ENCODE measurements at places on chromosomes 5 and 9.

DNA sequence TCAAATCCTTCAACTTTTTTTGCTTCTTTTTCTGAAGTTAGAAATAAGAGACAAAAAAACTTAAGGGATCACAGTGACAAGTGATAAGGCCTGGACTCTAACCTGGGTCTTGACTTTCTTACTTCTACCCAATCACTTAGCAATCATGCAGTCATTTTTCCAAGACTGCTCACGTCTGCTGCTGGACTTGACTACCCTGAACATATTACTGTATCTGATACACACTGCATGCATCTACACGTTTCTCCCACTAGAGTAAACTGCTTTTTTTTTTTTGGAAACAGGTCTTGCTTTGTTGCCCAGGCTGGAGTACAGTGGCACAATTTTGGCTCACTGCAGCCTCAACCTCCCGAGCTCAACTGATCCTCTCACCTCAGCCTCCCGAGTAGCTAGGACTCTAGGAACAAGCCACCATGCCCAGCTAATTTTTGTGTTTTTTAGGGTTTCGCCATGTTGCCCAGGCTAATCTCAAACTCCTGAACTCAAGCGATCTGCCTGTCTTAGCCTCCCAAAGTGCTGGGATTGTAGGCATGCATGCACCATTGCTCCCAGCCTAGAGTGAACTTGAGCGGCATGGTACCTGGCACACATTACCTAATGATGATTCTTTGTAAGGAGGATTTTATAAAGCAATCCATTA lies 7.4 kb downstream of the PLIN2 start:
- DNase-seq = no peak

DNA sequence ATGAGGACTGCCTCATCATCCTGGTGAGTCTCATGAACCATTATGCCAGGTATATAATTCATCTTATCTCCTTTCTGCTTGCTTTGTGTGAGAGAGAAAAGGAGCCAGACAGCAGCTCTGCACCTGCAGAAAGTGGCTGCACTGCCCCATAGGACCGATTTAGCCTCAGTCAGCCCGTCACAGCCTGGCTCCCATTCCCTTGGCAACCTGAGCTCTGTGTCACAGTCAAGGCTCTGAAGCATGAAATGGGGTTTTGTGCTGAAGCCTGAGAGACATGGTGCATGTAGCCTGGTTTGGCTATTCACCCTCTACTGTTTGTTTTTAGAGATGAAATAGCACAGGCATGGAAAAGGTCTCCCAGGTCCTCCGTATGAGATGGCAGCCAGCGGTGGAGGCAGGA lies 198.3 kb downstream of the KCTD16 start:
- DNase-seq = no peak

DNA sequence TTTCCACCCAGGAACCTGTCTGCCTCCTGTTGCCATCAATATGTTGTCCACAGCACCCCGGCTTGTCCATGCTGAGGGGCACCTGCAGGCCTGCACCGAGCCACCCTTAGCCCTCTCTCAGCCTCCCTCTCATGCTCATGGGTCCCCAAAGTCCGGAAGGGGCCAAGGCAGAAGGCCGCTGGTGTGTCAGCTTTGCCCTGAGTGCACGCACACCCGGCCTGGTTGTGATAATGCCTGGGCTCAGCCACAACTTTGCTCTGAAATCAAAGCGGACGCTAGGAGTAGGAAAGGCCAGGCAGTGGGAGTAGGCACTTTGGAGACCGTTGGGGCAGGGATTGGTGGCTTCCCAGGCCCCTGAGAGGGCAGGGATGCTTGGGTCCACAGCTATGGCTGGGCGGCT lies 201.8 kb upstream of the NUDT12 start:
- DNase-seq = no peak

GRCh38 chr9:135032041-135032835 lies 55.2 kb upstream of the OLFM1 start:
- no peak for DNase-seq

DNA sequence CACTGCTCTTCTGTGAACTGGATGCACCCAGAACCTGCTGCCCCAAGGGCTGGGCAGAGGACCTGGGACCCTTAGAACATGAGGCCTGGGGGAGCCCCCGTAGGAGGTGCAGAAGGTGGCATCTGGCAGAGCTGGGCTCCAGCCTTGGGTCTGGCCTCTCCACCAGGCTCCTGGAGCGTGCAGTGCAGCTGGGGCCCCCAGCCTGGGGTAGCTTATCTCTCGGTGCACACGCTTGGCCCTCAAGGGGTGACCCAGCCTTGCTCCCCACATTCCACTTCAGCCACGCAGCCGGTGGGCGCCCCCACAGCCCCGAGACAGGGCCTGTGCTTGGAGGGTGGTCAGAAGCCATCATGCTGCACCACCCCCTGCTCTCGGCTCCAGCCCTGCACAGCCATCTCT lies 5.6 kb upstream of the NR5A1 start:
- DNase-seq = no peak

DNA sequence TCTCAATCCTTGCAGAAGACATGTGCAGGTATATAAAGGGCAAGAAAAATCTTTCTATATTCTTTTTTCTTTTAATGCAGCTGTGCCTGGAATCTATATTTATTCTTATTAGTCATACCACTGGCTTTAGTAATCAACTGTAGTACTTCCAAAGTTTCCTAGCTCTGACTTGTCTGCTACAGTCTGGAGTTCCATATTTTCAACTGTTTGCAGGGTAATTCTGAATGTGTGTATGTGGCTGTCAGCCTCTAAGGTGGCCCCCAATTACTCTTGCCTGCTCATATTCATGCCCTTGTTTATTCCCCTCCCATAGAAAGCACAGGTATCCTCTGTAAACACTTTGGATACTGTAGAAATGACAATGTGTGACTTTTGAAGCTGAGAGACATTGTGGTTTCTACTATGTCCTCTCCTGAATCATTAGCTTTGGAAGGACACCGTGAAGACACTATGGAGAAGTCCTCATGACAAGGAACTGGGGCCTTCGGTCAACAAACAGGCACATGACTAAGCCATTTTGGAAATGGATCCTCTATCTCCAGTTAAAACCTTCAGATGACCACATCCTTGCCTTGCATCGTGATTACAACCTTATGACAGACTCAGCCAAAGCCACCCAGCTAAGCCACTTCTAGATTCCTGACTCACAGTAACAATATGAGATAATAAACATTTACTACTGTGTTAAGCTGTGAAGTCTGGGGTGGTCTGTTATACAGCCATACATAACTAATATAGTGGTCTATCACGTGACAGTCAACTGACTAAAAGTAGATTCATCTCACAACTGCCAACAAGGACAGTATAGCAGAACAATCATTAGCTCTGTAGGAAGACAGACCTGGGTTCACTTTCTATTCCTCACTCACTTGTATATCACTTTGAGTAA lies 49.5 kb upstream of the SUSD1 start:
- DNase-seq = no peak

GRCh38 chr9:36764364-36765076 lies 191.8 kb downstream of the MELK start:
- no peak for DNase-seq

- DNase-seq = no peak
These were observed 66.5 kb downstream of the KIAA0825 start for GRCh38 chr5:94551858-94552257.

- DNase-seq = no peak
These were observed 28.8 kb downstream of the ASS1 start for GRCh38 chr9:130473566-130473965.

DNA sequence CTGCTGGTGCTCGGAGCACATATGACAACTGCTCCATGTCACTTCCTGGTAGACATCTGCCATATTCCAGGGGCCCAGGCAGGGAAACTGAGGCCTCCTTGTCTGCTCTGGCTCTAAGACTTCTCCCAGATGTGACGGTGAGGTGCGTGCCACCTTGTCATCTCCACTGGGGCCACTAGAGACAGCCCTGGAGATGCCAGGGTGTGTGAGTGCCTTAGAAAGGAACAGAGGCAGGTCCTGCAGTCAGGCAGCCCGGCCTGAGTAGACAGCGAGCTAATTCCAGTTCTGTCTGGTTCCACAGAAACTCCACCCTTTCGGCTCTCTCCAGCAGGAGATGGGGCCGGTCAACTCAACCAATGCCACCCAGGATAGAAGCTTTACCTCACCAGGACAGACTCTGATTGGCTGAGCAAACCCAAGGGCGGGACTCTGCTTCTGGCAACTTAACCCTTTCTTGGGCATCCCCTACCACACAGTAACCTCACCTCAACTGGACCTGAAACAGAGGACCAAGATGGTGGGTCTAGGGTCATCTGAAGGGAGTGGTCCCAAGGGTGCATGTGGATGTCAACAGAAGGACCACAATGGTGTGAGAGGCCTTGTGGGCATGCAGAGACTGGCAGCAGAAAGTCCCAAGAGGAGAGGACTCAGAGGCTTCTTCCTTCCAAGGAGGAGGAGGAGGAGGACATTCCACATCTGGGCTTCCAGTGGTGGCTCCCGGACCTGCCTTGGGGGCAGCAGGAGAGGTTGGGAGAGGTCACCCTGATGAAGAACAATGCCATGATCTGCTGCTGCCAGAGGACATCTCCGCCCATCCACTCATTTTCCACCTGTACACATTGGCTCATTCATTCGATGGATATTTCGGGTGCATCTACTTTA lies 77.7 kb downstream of the RGS3 start:
- DNase-seq = no peak

GRCh38 chr9:127011772-127012171 lies 97.2 kb downstream of the RALGPS1 start:
- DNase-seq = no peak

GRCh38 chr9:109974143-109974917 lies 194.3 kb downstream of the PALM2AKAP2 start:
- no peak for DNase-seq

- no peak for DNase-seq
These were observed 156.4 kb downstream of the FAM174A start for GRCh38 chr5:100691548-100691947.

- no peak for DNase-seq
These were observed 66.4 kb upstream of the PLPP1 start for GRCh38 chr5:55601204-55601618.

DNA sequence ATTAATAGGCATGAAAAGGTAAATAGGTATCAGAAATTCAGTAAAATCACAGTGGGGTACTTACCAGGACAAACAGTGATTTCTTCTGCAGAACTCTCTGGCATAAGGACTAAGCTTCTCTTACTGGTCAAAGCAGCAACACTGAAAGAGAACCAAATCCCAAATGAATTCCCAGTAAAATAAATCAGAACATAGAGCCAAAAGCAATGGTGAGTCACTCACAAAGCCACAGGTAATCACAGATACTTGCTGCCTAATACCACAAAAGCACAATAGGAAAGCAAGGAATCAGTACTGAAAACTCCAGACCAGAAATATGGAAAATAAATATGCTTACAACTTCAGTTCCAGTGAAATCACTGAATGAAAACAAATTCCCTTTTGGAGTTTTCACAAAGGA lies 50.7 kb downstream of the UIMC1 start:
- DNase-seq = no peak

DNA sequence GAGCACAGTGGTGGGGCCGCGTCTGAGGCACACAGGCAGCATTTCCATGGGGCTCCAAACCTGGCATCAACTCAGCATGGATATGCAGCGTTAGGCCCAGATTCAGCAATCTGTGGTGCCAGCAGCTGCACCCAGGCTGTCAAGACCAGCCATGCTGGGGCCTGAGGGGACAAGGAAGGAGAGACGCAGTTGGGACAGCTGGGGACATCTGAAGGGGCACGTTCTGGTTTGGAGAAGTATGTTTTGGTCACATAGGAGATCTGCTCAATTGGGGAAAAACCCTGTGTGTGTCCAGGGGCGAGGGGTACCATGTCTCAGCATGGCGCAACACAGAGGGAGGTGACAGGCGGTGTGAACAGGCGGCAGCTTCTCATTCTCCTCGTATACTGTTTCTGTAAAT lies 66.6 kb upstream of the ECM2 start:
- DNase-seq = no peak

DNA sequence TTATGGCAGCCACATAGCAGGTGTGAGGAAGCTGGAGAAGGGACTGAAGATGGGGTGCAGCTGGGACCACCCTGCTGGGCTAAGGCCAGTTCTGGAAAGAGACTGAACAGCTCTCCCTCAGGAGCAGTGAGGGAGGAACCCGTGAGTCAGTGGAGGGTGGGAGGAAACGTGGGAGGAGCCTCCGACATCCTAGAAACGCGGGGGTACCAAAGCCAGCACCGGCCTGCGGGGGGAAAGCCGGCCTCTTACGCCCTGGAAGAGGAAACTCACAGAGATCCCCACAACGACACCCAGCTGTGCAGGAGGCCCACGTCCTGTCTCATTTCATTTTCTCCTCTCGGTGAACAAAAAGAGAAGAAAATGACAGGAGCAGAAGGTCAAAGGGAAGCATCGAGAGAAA lies 185.8 kb upstream of the IRX4 start:
- DNase-seq = no peak

DNA sequence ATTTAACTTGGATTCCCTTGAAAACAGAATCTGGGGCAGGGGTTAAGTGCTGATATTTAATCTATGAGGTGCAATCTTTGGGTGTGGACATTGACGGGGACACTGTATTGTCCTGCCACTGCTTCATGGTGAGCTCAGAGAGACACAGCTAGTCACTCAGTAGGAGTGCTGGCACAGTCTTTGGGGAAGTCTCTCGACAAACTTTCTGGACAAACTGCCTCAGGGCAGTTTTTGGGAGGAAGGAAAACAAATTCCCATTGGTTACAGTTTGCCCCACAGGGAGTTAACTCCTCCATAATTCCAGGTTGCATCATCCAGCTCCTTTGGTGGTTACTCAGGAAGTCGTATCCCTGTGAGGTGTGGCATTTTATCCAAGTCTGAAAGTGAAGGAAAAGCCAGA lies 17.9 kb downstream of the HNRNPK start:
- no peak for DNase-seq

GRCh38 chr5:168944004-168944403 lies 356.9 kb downstream of the SLIT3 start:
- no peak for DNase-seq

DNA sequence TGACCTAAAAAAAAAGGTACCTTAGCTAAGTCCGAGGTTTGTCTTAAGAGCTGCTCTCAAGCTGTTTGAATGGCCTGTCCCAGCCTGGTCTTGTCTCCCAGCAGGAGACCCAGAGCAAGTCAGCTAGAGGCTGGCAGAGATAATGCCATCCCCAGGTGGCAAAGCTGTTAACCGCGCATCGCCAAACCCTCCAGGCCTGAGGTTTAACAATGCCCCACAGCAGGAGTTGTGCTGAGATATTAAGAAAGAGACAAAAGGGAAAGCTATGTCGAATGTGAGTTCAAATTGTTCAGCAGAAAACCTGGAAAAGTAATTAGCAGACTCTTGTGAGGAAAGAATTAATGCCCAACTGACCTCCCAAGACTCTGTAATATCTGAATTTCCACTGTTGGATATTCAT lies 187.1 kb downstream of the FSTL4 start:
- no peak for DNase-seq

- DNase-seq = no peak
These were observed 8.8 kb downstream of the ATP10B start for GRCh38 chr5:160843240-160843639.

GRCh38 chr5:171599957-171600612 lies 180.6 kb downstream of the FGF18 start:
- no peak for DNase-seq

- DNase-seq = no peak
These were observed 96.7 kb upstream of the SEMA6A start for GRCh38 chr5:116671211-116671736.

- no peak for DNase-seq
These were observed 498.8 kb upstream of the CD180 start for GRCh38 chr5:67695369-67695768.

- no peak for DNase-seq
These were observed 608.0 kb upstream of the ACO1 start for GRCh38 chr9:31776471-31776870.

- no peak for DNase-seq
These were observed 140.1 kb upstream of the PALM2AKAP2 start for GRCh38 chr9:109639674-109640579.

Data from stimulated activated CD8-positive, alpha-beta memory T cell treated with anti-CD3 and anti-CD28 coated beads, Interleukin-12 subunit alpha, Interleukin-12 subunit beta, amount 100 ng/mL, for 1 hour (primary cell).